Fibroblast of lung (primary cell): ENCODE measurements at places on chromosomes 7 and 10. TPM values are rescaled to one million over a fixed set of nuclear protein-coding genes. Genes with fewer than 3 reads are reported as not detected.
A peak's percentile ranks its signal among the peaks of the same experiment; 100 is the strongest.

- no peak for DNase-seq
Observed at GRCh38 chr7:121879544-121879943, 6.6 kb downstream of the PTPRZ1 start.

DNA sequence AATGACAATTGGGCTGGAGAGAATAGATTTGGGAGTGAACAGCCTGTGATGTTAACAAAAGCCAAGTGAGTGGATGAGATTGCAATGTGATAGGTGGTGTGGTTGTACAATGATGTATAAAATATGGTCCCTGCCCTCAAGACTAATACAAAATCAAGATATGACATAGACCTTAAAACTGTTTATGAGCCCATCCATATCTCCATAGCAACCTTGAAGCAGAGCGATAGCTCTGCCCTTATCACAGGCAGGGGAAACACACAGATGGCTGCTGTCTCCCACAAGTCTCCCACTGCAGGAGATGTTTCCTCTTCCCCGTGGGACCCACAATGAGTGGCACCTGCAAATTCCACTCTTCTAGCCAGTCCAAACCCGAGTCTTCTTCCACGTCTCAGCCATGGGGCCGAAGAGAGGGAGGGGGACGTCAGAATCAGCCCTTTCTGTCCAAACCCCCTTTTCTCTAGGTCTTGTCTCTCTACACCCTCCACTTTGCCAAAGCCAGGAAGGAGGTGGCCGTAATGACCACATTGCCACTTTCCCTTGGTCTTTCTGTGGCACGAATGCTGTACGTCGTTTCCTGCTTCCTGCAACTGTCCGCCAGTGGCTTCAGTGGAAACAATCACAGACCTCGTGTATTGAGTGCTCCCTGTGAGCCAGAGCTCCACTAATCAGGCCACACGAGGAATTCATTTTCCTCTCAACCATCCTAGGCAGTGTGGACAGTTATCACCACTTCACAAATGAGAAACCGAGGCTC, 7.5 kb upstream of the TBXAS1 start:
- DNase-seq: no peak

DNA sequence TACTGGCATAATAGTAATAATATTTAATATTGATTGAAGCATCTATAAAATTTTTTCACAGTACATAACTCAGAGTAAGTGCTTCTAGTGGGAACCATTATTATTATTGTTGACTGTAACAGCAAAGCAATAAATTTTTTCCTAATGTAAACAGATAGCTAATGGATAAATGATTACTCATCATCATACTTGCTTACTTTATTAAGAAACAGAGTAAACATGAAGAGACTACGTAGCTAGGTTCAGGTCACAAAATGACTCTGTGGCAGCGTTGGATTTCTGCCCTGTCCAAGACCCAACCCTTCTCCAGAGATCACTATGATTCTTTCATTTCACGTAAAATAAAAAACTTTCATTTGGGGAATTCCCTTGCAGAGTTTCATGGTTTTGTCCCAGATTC, 8.3 kb upstream of the ABCB5 start:
- DNase-seq: no peak

- peak; percentile 86 for DNase-seq
Observed at GRCh38 chr10:90148116-90148855, 446.9 kb downstream of the KIF20B start.

Gene DYDC2
- not detected in 2 replicates for total RNA-seq

Gene BLNK
- 0.33 and 0.51 TPM in 2 replicates for total RNA-seq

GRCh38 chr7:129285111-129285510, 60.3 kb downstream of the AHCYL2 start:
- DNase-seq: no peak

- DNase-seq: no peak
Observed at GRCh38 chr7:140209866-140210609, 33.3 kb upstream of the KDM7A start.

GRCh38 chr10:27680006-27680557, 65.5 kb downstream of the MKX start:
- peak; percentile 59 for DNase-seq

DNA sequence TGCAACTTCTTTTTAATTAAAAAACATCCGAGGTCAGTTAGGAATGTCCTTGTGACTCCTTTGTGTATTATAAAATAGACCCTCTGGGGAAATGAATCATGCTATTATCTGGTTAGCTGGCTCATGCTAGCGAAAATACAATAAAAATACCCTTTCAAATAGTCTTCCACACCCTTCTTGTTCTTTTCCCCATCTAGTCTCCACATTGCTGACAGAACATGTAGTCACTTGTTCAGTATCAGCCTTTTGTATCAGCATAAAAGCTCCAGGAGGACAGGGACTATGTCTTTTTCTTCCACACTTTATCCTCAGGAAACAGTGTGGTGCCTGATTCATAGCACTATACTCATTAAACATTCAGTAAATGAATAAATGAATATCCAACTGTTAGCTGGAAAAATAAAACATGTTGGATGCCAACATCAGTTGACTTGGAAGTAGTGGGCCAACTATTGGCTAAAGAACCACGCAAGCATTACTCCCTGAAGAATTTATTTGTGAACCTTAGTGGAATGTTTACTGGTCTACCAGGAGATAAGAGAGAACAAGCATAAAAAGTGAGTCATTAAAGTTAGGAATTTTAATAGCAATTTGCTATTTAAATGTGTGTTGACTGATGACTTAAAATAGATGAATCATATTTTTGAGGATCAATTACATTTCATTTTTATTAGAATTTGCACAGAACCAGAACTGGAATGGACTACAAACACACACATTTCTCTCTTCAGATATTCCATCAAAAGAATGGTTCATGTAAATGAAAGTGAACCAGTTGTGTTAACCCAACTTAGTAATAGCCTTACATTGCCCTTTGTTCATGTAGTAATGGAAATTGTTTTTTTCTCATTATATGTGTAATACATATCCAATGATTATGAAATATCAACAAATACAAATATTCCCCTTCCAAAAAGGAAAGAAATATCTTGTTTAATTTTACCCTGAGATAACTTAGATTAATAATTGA, 129.6 kb downstream of the DKK1 start:
- DNase-seq: peak; percentile 93

DNA sequence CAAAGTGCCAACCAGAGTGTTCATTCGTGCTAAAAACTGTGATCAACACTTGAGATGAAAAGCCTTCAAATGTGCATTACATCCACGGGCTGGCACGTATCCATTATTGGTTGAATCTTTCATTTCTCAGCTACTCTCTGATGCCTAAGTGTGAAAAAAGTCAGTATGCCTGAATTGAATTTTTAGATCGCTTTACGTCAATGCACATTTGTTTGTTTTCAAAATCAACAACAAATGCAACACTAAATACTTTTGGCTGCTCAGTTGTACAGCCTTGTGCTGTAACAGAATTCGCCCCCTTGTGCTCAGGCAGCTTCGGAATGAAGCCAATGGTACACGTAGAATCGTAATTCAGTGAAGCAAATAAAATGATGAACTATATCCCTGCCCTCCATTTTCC, 446.5 kb upstream of the NRP1 start:
- DNase-seq: no peak

GRCh38 chr10:3014968-3015367, 52.4 kb upstream of the PFKP start:
- peak; percentile 23 for DNase-seq

GRCh38 chr10:100747456-100748230, 2.3 kb downstream of the PAX2 start:
- DNase-seq: no peak

DNA sequence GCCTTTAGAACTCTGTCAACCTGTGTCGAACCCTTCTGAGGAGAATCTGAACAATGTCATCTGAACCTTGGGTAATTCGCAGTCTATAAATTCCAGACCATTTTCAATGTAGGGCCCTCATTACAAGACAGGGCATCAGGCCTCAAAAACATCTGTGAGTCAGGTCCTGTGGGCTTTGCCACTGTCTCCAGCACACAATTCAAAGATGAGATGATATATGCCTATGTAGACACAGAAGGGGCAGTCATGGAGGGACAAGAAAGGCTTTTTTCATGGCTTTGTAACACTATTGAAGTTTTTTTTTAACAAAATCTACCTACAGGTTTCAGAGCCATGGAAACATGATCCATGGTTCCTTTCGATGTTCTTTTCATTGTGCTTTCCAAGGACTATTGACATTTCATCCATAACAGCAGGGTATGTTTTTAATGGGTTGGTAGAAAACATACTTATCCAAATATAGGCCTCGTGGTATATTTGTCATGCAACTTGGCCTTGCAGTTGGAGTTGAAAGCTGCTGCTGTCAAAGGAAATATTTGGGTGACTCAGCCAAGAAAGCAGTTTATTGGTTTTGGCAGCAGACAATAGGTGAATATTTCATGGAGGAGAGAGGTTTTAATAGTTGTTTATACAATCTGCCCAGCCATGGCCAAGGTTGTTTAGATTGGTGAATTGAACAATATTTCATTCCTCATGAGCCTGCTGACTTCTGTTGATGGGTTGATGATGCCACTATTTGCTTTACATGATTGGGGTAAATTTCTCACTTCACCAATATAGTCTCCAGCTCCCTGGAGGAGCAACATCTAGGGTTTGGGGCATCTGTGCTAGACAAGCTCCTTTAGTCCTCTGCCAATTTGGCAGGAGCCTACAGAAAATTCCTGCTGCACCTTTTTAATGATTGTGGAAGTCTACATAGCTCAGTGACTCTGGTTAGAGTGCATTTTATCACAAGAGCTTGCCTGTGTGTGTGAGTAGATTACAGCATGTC, 158.4 kb upstream of the TMEM72 start:
- peak; percentile 100 for DNase-seq

DNA sequence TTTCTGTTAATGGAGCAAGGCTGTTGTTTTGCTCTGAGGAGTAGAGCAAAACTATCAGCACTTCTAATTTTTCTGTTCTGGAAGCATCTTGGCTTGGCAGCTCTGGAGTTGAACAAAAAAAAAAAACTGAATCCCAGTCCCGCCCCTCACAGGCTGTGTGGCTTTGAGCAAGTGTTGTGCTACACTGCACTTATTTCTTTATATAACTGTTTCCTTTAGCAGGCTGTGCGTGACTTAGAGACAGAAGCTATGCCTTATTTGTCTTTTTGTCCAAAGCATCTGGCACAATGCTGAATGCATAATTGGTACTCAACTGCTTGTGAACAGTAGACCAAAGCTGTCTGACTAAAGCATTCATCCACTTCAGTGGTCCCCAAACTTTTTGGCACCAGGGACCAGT, 96.1 kb downstream of the AMPH start:
- no peak for DNase-seq

- DNase-seq: no peak
Observed at GRCh38 chr7:27359181-27360125, 116.9 kb downstream of the EVX1 start.

GRCh38 chr10:69406816-69407580, 9.7 kb downstream of the TACR2 start:
- DNase-seq: no peak

GRCh38 chr7:9149499-9150082, 716.2 kb downstream of the NXPH1 start:
- peak; percentile 22 for DNase-seq

GRCh38 chr7:34558022-34558421, 100.0 kb upstream of the NPSR1 start:
- no peak for DNase-seq

Gene ACHE
- under 0.01 and 0.26 TPM in 2 replicates for total RNA-seq

DNA sequence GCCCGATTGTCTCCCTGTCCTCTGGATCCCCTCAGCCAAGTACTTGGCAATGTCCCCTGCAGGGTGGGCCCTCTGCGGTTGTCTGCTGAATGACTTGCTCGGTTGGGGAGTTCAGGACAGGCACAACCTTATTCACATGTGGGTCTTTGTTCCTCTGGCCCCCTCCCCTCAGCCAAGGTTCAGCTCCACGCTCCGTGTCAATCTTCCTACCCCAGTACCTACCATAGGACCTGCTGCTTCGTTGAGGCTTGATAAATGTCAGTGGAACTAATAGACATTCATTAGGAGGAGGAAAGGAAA, 7.1 kb downstream of the CPA5 start:
- no peak for DNase-seq

Gene LRRC4
- total RNA-seq: 0.26 and 0.33 TPM in 2 replicates

DNA sequence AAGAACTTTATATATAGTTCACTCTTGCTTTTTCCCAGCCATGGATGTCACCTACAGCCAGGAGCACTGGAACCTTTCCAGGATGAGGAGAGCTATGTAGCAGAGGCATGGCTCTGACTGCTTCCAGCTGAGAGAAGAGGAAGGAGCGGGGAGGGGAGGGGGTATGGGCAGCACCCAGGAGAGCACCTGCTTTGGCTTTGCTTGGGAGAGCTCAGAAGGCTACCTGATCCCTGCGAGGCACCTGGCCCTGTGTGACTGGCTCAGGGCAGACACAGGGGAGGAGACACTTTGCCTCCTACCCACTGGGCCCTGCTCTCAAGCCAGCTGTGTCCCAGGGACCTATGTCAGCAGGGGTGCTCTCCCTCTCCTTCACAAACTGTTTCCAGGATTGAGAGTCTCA, 67.1 kb downstream of the HK1 start:
- no peak for DNase-seq

DNA sequence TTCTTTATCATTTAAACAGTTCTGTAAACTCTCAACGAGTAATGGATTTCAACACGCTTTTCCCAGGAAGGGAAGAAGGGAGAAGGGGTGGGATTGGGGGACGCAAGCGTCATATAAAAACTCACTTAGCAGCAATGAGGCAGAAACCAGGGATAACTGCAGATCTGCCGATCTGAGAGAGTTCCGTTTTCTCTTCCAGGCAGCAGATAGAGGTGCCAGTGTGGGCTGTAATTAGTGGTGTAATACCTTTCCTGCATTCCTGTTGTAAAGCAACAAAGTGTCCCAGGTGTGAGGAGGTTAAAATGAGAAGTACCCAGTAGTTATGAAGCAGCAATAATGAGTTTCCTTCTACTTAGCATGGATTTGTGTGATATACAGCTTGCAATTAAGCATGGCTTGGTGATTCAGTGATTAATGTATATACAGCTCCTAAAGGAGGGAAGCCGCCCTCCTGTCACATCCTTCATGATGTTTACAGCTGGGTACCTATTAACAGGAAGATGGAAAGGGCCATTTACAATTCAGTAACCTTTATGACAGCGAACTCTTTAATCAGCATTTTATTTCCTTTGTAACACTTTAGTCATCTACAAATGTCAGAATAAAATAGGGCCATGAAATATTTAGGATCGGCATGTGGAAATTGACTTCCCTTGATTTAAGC, 271.9 kb downstream of the LRMDA start:
- DNase-seq: no peak

GRCh38 chr10:26090762-26091161, 125.8 kb upstream of the GAD2 start:
- no peak for DNase-seq
